SK-N-DZ (cell line): ENCODE measurements at places on chromosomes 2 and 18.

DNA sequence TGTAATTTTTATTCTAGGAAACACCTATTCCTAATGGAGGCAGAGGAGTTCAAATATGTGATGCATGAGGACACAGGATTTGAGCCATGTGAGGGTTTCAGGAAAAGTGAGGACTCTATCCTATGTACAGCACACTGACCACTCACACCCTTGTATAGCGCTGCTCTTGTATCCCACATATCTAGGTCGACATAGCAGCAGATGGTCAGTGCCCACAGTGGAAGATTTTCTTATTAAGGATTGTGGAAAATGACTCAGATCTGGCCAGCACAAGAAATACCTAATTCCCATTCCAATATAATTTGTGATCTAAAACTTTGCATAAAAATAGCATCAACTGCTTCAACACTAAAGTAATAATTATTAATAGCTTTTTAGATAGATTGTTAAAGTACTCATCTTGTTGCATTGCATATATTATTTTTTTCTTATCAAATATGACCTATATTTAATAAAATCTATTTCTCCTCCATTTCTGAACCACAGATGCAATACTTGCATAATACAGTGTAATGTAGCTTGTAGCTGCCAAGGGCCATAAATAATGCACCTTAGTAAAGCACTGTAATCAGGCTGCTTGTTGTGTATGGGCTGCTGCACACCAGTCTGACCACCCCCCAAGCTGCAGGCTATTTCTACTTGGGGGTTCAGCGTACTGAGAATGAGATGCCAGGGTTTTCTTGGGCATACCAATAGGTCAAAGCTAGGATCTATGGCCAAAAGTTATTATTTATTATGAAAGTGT is 442.2 kb upstream of the CWC22 start:
- DNase-seq: no peak

DNA sequence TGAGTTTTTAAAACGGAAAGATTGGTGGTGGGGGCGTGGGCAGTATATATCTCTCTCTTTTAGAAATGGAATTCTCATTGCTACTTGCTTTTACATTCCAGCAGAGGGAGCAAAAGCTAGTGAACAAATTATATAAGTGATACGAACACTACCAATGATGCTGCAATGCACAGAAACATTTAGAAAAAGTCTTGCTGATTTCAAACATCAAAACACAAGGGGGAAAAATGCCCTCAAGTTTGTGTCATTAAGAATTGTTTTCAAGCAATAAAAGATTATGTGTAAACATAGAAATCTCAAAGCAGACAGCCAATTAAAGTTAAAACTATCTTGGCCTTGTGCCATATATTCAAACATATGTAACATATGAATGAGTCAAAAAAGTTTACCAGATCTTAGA is 296.3 kb upstream of the KCNJ3 start:
- no peak for DNase-seq

DNA sequence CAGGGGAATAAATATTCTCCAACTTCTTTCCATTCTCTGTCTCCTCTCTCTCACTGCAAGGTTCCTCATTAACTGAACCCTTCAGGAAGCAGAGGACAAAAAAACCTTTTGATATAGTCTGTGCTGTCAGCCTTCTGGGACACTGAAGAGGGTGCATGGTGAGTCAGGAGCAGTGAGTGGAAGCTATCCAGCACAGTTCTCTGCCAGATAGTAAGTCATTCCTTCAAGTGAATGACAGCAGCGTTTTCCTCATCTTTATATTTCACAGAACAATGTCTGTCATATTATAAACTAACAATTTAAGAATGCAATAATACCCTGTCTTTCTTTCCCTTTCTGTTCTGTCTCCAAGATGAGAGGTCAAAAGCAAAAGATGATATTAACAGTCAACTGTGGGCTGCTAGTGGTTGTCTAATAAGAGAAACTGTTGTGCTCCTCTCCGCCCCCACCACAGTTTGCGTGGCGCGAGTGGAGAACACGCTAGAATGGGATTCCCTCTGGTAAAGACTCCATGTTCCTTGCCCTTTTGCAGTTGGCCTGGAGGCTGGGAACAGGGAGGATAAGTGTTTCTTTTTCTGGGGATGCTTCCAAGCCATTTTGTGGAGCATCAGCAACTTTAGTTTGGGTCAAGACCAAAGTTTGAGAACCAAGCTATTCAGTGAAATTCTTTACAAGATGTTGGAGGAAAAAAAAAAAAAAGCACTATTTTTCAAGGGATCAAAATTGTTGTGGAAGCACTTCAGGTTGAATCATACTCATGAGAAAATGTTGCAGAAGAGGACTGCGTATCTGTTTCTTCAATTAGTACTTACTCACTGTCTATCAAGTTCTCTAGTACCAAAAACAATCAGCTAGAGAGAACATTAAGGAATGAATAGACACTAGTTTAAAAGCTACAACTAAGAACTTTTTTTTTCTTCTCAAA is 430.2 kb downstream of the SETBP1 start:
- DNase-seq: no peak

GRCh38 chr2:11508279-11508678 is 25.6 kb upstream of the GREB1 start:
- no peak for DNase-seq

GRCh38 chr2:241218131-241219029 is 29.9 kb downstream of the ANO7 start:
- DNase-seq: peak; percentile 54

DNA sequence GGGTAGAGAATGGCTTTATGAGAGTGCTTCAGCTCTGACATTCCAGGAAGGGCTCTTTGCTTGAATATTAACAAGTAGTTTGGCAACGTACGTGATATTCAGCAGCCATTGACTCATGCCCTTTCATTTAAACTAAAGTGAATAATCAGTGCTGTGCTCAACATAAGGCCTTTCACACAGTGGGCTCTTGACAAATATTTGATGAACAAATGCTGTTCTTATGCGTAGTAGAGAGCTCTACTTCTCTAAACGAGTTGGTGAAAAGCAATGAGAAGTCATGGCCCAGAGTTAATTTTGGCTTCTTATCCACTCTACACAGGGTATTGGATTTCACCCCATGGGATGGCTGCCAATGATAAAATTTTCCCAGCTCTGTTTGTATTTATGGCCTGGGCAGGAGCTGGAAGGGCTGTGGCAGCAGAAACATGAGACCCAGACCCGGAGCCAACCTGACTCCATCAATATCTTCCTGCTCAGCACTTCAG is 338.9 kb downstream of the CCDC85A start:
- no peak for DNase-seq

GRCh38 chr2:28909655-28910353 is 15.3 kb downstream of the WDR43 start:
- DNase-seq: no peak

DNA sequence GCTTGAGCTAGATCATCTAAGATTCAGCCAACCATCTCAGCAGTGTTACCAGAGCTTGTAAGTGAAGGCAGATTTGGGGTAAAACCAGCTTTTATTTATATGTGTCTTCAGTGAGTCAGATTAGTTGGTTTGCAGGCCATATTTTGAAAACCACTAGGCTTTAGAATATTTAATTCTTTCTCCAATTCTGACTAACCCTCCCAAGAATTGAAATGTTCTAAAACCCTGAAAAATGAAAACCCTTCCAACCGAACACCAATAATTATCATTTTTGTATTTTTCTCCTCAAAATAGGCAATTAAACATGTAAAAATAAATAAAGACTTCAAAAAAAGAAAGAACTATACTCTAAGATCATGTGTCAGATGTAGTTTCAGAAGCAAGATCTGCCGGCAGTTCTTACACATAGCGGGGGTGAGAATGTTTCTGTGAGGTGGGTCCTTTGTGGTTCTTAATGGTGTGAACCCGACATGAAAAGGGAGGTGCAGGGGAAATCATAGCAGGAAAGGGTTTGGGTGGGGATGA is 14.2 kb downstream of the PLEK start:
- DNase-seq: no peak

DNA sequence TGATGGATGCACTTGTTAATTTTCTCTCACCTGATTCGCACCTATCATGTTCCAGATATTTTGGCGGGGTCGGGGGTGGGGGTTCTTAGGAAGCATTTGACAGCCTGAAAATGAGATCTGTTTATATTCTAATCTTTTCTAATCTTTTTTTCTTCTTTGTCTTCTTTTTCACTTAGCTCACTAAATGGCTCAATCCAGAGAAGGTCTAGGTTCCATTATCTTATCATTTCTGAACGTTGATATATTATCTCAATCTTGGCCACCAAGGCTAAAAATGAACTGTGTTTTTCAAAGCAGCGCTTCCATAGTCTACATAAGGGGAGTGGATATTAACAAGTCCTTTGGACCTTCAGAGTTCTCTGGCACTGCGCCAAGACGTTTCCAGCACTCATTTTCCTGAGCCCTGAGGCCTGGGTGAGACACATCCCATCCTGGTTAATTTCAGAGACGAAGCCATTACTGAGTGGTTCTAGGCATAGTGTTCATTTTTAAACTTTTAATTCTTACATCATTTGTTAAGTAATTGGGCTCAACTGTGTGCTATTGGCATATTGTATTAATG is 229.0 kb downstream of the SOX11 start:
- peak; percentile 29 for DNase-seq

DNA sequence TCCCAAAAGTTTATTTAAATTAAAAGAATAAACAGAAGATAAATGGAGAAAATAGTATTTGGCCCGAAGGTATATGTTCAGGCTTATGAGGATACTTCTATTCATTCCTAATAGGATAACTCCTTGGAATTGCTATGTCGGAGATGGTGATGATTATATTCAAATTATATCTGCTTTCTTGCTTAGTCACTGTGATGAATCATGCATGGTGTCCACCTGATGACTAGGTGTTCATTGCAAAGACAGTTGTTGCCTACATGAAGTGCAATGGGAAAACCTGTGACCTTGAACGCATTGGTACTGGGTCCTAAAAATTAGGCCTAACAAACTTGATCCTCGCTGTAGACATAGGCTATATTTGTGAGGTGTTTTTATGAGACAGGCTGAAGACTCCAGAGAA is 617.3 kb upstream of the ZEB2 start:
- DNase-seq: no peak

DNA sequence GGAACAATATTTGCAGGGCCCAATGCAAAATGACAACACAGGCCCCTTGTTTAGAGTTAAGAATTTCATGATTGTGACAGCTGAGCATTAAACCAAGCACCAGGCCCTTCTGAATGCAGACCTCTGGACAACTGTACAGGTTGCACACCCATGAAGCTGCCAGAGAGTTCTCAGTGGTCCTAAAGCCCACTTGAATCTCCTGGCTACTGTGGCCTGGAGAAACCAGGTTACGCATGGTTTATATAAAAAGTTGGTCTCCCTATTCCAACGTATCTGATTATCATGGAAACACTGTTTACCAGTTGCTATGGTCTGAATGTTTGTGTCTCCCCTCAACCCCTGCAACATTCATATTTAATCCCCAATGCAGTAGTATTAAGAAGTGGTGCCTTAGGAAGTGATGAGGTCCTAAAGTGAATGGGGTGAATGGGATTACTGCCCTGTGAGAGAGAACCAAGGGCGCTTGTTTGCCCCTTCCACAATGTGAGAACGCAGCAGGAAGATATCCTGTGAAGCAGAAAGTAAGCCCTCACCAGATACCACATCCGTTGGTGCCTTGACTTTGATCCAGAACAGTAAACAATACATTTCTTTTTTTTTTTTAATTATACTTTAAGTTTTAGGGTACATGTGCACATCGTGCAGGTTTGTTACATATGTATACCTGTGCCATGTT is 48.0 kb upstream of the ANXA4 start:
- no peak for DNase-seq

DNA sequence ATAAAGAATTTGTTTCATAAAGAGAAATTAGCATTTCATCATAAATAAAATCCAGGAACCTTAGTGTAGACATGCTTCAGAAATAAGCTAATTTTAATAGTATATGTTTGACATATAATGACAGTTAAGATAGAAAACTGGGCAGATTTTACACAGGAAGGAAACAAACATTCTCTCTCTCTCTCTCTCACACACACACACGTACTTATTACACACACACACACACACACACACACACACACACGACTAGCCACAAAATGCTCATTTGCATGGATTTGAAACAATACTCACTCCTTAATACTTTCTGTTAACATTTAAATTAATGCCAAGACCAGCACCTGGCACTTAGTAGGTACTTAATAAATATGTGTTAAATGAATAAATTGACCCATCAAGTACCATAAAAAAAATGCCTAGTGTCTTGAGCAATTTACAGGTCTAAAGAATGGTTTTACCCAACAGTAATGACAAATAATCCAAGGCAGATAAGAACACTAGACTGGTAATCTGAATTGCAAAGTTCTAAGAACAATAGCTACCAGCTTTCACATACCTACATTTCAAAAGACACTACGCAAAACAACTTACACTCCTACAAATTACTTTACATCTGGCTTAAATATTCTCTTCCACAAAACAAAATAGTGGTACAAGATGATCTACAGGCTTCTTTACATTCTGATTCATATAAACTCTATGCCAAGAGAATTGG is 2.9 kb upstream of the GALNT3 start:
- no peak for DNase-seq

- no peak for DNase-seq
Measured at GRCh38 chr2:4947911-4948310, 744.3 kb upstream of the SOX11 start.

DNA sequence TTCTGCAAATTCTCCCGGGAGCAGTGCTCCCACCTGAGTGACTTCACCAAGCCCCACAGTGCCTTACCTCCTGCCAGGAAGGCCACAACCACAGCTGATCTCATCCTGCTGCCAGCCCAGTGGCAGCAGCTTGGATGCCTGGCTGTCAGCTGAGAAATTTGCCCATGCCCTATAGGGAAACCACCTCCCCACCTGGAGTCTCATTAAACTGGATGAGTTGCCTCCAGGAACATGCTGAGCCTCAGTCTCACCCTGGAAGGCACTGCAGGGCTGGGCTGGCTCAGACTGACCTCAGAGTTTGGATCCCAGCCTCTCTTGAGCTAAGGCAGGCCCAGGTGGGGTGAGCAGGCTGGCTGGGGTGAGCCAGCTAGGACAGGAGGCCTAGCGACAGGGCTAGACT is 23.3 kb downstream of the REEP1 start:
- no peak for DNase-seq

- DNase-seq: no peak
Measured at GRCh38 chr2:23538566-23538965, 153.6 kb downstream of the KLHL29 start.

DNA sequence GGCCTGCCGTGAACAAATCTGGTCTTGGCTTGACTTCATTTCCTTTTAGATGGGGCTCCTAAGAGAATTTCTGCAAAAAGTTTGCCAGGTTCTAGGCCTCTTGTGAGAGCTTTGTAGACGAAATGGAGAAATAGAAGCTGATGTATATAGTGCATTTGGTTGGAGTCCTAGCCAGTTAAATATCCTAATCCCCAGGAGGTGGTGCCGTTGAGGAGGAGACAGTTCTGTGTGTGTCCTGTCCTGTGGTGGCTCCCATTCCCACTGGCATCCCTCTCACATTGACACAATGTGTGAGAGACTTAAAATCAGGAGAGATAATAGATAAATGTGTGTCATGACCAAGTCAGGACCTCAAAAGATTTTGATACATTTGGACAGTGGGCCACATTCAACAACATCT is 34.6 kb upstream of the DNER start:
- no peak for DNase-seq

DNA sequence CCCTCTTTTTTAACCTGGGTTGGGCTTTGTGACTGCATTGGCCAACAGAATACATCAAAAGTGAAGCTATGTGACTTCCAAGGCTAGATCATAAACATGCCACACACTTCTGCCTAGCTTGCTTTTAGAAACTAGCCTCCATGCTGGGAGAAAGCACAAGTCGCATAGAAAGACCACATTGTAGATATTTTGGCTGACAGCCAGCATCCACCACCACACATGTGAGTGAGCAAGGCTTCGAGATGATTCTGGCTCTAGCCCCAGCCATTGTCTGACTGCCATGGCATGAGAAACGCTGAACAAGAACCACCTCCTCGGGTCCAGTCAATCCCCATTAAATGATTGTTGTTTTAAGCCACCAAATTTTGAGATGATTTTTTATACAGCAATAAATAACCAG is 66.8 kb upstream of the STPG4 start:
- DNase-seq: no peak
